ENCODE measurements at places on chromosomes 5 and 9.

- DNase-seq = no peak
Measured at GRCh38 chr9:9392755-9393154, 1220.0 kb downstream of the PTPRD start.

DNA sequence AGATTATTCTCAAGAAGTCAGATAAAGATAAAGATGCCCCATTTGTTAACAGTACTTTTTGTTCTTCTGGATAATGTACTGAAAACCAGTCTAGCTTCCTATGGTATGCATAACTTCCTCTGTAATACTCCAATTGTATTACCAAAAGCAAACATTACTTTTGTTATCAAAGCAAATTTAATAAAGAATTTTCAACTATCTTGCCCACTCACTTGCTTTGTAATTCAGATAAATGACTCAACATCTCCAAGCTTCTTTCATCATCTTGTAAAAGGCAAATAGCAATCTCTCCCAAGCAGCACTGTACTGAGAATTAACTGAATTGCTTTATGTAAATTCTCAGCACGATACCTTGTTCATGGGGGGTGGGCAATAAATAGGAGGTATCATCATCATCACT is 98.3 kb downstream of the NFIB start:
- peak; percentile 80 for DNase-seq

GRCh38 chr9:111700776-111701175 is 39.4 kb downstream of the GNG10 start:
- no peak for DNase-seq

GRCh38 chr5:174777583-174777982 is 53.2 kb downstream of the MSX2 start:
- DNase-seq = no peak

- DNase-seq = no peak
Measured at GRCh38 chr9:89793551-89793950, 188.7 kb downstream of the GADD45G start.

- no peak for DNase-seq
Measured at GRCh38 chr5:179882338-179882737, 23.7 kb upstream of the MRNIP start.

GRCh38 chr5:44952376-44952775 is 143.6 kb downstream of the MRPS30 start:
- peak; percentile 10 for DNase-seq

GRCh38 chr9:3525096-3525835 is 535 bp downstream of the RFX3 start:
- DNase-seq = no peak

GRCh38 chr5:116395631-116396203 is 178.9 kb downstream of the SEMA6A start:
- peak; percentile 26 for DNase-seq

DNA sequence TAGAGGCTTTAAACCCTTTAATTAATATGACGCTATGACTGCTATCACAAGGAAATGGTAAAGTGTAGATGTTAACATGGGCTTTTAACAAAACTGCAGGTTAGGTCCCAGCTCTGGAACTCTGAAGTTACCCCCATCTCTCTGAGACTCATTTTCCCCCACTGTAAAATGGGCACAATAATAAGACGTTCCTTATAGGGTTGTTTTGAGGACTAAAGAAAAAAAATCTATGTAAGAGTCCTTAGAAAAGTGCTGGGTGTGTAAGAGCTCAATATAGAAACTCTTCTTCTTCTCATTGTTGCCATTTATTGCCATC is 45.8 kb upstream of the STK32A start:
- no peak for DNase-seq

DNA sequence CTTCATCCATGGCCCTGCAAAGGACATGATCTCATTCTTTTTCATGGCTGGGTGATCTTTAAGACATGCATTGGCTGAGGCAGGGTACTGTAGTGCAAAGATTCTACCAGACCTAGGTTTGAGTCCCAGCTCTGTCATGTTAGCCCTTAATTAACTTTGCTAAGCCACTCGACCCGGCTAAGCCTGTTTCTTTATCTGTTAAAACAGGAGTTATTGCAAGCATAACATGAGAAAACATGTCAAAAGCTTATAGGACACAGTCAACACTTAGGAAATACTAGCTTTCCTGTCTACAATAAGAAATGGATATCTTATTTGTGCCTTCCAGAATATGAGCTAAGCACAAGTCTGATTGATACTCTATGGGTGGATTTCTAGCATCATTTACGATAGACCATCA is 92.6 kb downstream of the RASEF start:
- DNase-seq = no peak

GRCh38 chr9:20538092-20538491 is 84.2 kb downstream of the MLLT3 start:
- DNase-seq = no peak

DNA sequence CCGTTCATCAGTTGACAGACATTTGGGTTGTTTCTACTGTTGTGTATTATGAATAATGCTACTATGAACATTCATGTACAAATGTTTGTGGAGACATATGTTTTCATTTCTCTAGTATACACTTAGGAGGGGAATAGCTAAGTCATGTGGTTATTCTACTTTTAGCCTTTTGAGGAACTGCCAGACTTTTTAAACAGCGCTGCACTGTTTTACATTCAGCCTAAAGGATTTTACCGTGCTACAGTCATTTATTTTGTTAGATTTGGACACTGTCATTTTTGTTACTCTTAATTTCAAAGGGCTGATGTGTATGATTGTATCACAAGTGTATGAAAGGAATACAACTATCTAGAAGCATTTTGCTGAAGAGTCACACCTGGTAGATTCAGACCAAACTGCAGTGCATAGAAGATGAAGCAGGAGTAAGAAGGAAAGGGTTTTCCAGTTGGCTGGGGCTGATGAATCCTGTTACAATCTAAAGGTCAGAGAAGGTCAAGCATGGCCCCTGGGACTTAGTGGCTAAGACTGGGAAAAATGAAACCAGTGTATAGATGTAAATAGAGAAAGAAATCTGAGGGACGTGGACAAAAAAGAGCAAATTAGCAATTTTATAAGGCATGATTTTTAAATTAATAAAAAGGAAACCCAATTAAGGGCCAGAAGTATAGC is 509.7 kb downstream of the PSAT1 start:
- DNase-seq = no peak

DNA sequence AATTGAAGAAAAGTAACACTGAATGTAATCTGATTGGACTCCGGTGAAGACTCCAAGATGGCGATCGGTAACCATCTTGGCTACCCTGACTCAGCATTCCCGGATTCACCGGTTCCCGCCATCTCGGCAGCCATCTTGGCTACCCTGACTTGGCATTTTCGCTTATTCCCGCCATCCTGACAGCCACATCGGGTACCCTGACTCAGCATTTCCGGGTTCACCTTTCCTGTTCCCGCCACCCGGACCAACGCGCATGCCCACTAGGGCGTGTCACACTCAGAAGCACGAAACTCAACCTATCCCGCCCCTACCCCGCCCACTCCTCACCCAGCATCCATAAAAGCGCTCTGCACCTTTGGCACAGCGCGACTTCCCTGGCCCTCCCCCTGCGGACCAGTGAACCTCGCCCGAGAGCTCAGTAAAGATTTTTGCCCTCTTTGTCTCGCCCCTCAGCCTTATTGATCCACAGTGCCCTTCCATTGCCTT is 17.2 kb downstream of the SPTLC1 start:
- peak; percentile 64 for DNase-seq

DNA sequence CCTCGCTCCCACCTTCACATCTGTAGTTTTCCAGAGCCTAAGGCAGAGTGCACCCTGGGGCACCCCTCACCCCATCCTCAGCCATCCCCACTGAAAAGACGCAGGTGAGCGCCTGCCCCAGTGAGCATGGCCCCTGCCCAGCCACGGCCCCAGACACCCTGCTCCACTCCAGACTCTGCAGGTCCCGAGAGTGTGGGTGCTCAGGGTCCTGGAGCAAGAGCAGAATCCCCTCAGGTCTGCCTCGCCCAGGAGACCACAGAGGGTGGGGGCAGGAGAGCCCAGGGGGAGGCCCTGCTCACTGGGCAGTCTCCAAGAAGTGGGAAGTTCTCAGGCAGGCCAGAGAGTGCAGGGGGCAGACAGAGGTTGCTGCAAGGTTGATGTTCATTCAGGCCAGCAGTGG is 158.6 kb upstream of the PPP1R26 start:
- no peak for DNase-seq

DNA sequence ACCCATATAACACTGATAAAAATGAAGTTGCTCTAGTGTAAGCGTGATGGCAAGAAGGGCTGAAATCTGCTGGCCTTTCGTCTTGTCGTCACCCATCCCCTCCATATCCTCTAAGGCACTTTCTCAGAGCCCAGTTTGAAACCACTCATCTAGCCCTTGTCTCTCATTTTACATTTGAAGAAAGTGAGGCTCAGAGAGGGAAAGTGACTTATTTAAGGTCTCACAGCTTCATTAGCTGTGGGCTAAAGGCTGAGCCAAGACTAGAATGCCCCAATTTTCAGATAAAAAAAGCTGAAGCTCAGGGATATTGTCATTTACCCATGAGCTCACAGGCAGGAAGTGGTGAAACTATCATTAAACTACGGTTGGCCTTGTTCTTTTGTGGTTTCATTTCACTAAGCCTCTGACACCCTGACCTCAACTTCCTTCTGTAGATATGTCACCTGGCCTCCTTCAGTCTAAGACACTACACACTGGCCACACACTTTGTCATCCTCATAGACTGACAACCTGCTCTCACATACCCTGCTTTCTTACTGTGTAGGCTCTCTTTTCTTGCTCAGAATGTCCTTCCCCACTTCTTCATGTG is 176.7 kb upstream of the DMAC1 start:
- DNase-seq = no peak

- DNase-seq = no peak
Measured at GRCh38 chr5:23530571-23530970, 23.2 kb downstream of the PRDM9 start.

DNA sequence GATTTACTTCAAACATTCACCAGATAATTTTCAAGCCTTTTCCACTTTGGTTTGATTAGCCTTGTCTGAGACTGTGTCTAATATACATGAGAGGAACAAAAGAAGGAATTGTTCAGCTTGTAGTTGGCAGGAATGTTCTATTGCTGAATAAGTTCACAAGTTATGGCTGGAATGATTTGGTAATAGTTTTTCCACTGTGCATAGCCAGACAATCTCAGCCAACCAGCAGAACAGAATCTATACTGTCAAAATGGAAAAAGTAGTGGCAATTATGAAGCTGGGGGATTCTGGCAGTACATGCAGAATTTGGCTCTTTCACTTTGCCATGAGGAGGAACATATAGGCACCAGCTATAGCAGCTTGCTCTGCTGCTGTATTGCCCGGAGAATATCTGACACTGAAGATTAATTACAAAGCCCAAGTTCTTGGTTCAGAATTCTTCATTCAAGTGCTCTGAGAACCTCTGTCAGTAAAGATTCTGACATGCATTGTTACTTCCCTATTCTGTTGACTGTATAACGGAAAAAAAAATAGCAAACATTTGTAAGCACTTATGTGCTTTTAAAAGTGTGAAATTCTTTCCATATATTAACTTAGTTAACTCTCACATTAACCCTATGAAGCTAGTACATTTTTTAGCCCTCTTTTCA is 150.6 kb downstream of the PRR16 start:
- peak; percentile 85 for DNase-seq

DNA sequence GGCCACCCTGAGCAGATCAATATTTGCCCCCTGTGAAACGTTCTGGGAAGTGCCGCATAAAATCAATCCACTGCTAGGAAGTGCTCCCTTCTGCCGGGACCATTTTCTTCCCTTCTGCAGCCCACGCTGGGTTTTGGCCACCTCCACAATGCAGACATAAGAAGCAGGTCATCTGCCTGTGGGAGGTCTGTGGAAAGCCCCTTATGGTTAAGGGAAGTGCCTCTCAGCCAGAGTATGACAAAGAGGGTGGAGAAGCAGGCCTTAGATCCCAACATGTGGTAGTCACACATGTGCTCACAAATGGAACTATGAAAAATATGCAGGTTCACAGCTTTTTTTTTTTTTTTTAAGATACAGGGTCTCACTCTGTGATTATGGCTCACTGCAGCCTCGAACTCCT is 82.8 kb downstream of the SLC1A3 start:
- peak; percentile 30 for DNase-seq

DNA sequence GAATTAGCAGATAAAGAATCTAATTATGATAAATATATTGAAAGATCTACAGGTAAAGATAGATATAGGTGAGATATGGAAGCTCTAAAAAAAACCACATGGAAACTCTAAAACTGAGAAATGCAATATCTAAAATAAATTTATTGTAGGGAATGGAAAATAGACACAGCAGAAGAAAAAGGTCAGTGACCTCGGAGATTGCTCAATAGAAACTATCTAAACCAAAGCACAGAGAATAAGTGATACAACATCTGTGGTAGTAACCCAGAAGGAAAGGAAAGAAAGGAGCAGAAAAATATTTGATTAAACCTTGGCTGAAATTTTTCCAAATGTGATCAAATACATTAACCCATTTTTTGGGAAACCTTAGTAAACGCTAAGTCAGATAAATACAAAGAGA is 43.1 kb upstream of the GLIPR2 start:
- no peak for DNase-seq

GRCh38 chr5:59333416-59333815 is 560.1 kb downstream of the PDE4D start:
- no peak for DNase-seq

GRCh38 chr5:52840277-52841050 is 52.7 kb downstream of the ITGA1 start:
- no peak for DNase-seq

DNA sequence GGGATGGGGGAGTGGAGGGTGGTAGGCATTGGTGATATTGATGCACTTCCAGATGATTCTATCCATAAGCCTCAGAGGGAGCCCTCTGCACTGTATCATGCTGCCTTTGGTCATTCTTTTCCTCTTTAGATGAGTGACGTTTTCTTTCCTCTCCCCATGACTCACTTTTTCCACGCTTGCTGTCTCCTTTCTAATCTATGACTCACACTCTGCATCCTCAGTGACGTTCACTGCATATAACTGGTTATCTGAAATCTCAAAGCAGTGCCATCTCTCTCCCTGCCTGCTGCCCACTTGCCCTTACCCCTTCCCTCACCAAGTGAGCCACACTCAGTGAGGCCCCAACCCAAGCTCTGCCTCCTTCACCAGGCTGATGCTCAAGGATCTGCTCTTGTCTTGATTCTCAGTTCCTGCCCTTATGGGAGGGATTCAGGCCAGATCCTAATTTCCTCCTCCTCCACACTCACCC is 31.6 kb downstream of the PTGS1 start:
- DNase-seq = peak; percentile 100

DNA sequence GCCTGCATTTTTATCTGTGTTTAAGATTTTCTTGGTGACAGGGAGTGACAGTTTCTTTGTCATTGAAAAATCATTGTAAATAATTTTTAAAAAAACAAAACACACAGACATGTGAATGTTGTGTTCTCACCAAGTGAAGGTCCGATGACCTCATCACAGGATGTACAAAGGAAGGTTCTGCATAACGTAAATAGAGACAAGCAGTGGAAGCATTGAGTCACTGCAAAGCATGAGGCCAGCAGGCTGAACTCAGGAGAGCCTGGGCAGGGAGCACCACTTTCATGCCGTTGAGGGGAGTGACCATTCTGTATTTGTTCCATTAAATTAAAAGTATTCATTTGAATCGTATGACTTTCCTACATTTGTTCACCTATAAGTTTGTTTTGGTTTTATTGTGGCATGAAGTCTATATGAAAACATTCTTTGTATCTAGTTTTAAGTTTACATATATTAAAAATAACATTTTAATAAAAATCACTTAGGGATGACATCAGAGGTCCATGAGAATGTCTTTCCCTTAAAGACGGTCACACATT is 70.4 kb upstream of the TLE1 start:
- DNase-seq = peak; percentile 89

- DNase-seq = no peak
Measured at GRCh38 chr5:112371067-112371466, 48.0 kb downstream of the EPB41L4A start.

GRCh38 chr9:95511952-95512708 is 4.6 kb downstream of the PTCH1 start:
- no peak for DNase-seq

GRCh38 chr5:142644640-142645361 is 41.1 kb downstream of the FGF1 start:
- peak; percentile 100 for DNase-seq

Data from fibroblast of the aortic adventitia (primary cell).